ENCODE measurements at places on chromosomes 12 and 14.
A peak's percentile ranks its signal among the peaks of the same experiment; 100 is the strongest.

GRCh38 chr14:104976198-104977007, 1.8 kb downstream of the AHNAK2 start:
- DNase-seq, result peak; percentile 85

- no peak for DNase-seq
These were observed 87.4 kb downstream of the LRIG3 start for GRCh38 chr12:58832920-58833319.

- no peak for DNase-seq
These were observed 27.7 kb downstream of the SLC38A4 start for GRCh38 chr12:46798056-46798455.

- no peak for DNase-seq
These were observed 278.1 kb upstream of the FAR2 start for GRCh38 chr12:28870839-28871440.

- no peak for DNase-seq
These were observed 206.6 kb downstream of the KIF26A start for GRCh38 chr14:104344818-104345620.

GRCh38 chr14:41607304-41607775, 664 bp downstream of the LRFN5 start:
- no peak for DNase-seq

- no peak for DNase-seq
These were observed 153.3 kb downstream of the PRKCH start for GRCh38 chr14:61474701-61475100.

DNA sequence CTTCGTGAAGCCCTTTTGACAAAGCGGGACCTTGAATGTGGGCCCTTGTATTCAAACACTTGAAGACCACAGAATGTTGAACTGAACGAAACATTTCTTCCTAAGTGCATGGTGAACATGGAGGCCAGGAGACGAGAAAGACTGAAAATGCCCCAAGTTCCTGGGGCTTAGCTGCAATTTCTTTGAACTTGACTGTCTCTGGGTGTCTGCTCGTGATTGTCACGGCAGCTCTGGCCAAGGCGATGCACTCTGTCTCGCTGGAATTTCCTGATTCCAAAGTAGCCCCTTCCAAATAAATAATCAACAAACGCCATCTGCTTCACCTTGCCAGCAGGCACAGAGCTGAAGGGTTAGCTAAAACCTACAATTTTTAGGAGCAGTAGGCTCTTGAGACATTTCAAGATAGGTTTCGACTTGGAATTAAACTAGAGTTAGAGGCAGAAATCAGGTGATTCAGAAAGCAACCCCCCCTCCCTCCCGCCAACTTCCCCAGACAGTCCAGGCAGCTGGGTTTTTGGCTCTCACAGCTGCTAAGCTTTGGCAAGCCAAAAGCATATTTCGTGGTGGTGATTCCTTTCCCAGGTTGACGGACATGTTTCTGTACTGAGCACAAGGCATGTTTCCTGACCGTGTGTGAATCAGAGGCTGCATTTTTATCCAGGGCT, 13.5 kb upstream of the IRF2BPL start:
- no peak for DNase-seq

DNA sequence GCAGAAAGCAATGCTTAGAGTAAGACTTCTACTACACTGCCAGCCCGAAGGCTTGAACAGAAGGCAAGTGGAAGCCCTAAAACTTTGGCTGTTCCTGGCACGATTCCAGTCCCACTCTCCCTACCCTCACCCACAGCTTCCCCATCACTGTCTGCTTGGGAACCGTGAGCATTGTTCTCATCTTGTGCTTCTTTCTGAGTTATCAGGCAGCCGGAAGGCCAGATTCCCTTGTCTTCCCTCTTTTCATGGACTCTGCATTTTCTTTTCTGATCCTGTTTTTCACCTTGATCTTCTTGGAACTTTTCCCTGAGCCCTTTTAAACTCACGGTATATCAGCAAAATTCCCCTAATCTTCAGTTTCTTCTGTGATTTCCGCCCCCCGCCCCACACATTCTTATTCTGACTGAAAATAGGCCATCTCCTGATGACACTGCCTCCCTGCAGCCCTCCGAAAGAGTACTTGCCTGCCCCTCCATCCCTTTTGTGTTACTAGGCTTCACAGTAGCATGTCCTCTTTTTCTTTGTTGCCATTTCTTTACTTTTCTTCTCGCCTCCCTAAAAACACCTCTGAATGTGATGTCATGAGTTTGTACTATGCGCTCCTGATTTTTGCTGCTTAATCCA, 29.9 kb downstream of the RCOR1 start:
- DNase-seq, result no peak

DNA sequence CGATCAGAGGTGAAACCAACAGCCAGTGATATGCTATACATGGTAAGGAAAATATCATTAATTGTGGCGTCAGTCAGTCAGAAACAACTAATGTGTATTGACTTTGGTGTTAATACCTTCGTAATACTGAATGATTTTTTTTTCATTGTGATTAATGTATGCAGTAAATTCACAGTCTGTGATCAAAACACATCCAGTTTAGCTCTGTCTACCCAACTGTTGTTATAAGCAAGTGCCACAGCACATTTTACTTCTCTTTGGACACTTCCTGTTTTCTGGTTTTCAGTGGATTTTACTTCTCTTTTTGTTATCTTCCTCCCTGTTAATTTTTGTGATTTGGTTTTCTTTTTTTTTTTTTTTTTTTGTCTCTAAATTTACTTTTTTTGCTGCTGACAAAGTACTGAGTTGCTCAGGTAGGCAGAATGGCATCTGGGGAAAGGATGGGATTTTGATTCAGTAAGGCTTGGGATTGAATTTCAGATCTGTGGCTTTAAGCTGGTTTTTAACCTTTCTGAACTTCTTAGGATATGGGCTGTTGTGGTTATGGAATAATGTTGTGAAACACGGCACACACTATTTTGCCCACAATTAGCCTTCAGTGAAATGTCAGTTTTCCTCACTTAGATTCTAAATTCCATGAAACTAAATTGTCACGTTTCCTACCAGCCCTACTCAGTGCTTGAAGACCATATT, 604 bp downstream of the GLIPR1 start:
- no peak for DNase-seq

GRCh38 chr14:91509083-91509877, 830 bp downstream of the PPP4R3A start:
- DNase-seq, result peak; percentile 34

- DNase-seq, result no peak
These were observed 210.3 kb downstream of the GLT1D1 start for GRCh38 chr12:129063600-129063999.

DNA sequence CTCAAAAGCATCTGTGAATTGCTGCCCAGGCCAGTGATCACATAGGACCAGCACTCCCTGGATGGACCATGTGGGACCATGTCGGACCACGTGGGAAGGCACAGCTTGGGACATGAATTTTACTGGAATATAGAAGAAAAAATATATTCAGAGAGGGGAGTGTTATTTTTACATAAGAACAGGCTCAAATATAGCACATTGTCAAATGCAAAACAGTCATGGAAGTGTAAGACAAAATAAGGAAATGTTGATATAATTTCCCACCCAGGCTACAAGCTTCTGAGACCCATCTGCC, 68.3 kb downstream of the CMKLR1 start:
- no peak for DNase-seq

- DNase-seq, result no peak
These were observed 138.5 kb downstream of the ANO6 start for GRCh38 chr12:45354399-45354798.

GRCh38 chr12:49683599-49684309, 23.5 kb downstream of the FMNL3 start:
- no peak for DNase-seq

DNA sequence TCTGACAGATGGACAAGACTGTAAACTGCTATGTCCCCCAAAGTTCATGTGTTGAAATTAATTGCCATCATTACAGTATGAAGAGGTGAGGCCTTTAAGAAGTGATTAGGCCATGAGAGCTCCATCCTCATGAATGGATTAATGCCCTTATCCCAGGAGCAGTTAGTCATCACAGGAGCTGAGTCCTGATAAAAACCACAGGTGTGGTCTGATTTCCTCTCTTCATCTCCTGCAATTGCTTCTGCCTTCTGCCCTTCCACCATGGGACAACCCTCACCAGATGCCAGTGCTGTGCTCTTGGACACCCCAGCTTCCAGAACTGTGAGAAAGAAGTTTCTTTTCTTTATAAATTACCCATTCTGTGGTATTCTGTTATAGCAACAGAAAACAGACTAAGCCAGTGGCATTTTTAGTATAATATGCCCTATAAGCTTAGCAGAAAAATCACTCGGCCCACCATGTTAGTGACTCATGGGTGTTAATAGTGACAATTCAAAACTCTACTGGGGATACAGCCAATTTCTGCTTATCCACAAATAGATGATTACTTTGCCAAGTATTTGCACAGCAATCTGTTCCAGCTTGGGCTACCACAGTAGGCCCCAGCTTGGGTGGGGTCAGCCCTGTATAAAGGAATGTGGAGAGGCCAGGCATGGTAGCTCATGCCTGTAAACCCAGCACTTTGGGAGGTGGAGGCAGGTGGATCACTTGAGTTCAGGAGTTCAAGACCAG, 129.0 kb upstream of the BCL2L14 start:
- no peak for DNase-seq

GRCh38 chr12:88132392-88132791, 9.5 kb downstream of the CEP290 start:
- no peak for DNase-seq

DNA sequence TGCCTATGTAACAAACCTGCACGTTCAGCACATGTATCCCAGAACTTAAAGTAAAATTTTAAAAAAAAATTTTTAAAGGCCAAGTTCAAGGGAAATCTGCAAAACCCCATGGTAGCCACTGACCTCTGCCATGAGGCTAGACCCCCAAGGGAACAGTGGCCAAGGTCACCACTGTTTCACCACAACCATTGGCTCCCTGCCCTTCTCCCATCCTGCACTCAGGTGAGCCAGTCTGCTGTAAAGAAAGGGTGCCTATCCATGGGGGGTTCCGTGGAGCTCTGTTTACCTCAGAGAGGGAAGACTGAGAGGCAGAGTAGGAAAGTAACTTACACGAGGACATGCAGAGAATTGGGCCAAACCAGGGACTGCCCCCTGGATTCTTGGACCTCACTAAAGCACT, 38.6 kb downstream of the VWF start:
- no peak for DNase-seq

- DNase-seq, result no peak
These were observed 206.5 kb downstream of the SLC41A2 start for GRCh38 chr12:104751594-104751993.

- no peak for DNase-seq
These were observed 203.8 kb upstream of the RGS6 start for GRCh38 chr14:71728386-71728785.

- no peak for DNase-seq
These were observed 24.3 kb downstream of the DDX24 start for GRCh38 chr14:94056579-94057308.

DNA sequence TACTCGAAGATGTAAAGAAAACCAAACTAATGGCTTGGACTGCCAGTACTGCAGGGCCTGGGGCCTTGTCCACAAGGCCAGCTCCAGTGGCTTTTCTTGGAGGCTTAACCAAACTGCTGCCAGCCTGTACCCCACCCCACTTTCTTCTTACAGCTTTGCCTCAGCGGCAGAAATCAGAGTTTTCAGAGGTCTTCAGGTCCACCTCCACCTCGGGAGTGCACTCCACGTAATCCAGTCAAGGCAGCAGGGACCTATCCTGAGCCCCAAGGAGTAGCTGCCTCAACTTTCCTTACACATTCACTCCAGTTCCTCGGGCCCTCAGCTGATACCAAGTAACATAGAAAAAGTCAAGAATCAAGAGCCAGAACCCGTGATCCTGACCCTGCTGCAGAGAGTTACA, 19.6 kb downstream of the PRMT8 start:
- DNase-seq, result no peak

GRCh38 chr12:83960767-83961166, 951.8 kb downstream of the SLC6A15 start:
- DNase-seq, result no peak

DNA sequence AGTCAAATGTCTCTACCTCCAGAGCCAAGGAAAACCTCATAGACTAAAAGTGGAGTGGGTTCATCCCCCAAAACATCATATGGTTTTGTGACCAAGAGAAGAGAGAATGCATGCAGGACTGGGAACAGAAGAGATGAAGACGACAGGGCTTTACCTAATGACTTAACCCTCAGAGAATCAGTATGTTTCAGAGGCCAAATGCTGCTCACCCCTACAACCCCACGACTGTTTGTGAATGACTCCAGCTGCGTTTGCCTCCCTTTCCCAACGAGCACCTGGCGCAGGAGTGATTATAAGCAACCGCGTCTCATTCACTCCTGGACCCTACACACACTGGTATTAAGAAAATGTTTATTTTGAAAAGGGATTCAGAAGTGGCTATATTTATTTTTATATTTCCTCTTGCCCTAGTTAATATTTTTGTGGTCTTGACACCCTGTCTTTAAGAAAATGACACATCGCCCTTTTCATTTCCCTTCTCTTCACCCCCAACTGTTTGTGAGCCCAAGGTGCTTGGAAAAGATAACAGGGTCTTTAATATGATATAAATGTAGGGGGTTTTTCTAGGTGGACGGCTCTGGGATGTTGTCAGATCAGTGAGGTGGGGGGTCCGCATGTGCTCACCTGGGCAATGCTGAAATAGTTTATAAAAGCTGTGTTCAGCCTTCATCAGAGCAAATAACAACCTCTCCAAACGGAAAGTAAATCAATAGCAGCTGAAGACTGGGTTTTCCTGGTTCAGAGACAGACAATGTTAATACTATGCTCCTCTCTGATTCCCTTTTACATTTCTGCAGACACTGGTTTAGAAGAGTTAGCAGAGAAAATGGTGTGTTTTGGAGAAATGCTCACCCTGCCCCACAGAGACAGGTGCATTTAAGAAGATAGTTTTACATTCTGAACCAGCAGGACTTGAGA, 77.7 kb downstream of the SLC15A4 start:
- DNase-seq, result no peak

DNA sequence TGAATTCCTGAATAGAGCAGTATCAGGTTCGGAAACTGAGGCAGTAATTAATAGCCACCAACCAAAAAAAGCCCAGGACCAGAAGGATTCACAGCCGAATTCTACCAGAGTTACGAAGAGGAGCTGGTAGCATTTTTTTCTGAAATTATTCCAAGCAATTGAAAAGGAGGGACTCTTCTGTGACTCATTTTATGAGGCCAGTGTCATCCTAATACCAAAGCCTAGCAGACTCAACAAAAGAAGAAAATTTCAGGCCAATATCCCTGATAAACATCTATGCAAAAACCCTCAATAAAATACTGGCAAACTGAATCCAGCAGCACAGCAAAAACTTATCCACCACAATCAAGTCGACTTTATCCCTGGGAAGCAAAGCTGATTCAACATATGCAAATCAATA, 202.3 kb upstream of the SLC16A7 start:
- DNase-seq, result no peak

GRCh38 chr14:54738009-54738408, 164.6 kb downstream of the GCH1 start:
- no peak for DNase-seq

DNA sequence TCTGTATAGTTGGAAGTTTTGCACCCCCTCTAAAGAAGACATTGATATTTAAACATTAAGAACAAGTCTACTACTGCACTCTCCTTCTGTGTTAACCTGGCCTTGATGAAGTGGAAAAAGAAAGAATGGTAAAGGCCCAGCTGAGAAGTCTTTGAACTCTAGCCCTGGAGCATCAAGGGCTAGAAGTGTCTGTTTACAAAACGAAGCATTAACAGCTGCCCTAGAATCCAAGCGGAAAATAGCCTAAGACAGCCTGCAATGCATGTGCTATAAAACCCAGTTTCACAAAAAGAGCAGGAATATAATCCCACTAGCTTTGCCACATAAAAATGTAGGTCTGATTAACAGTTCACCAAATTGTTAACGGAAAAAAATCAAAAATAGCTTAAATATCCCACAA, 60.5 kb downstream of the NUMB start:
- DNase-seq, result no peak
